ENCODE measurements at places on chromosomes 3 and 15.
A peak's percentile ranks its signal among the peaks of the same experiment; 100 is the strongest.

GRCh38 chr3:147713234-147714133, 304.3 kb downstream of the ZIC1 start:
- DNase-seq: no peak

DNA sequence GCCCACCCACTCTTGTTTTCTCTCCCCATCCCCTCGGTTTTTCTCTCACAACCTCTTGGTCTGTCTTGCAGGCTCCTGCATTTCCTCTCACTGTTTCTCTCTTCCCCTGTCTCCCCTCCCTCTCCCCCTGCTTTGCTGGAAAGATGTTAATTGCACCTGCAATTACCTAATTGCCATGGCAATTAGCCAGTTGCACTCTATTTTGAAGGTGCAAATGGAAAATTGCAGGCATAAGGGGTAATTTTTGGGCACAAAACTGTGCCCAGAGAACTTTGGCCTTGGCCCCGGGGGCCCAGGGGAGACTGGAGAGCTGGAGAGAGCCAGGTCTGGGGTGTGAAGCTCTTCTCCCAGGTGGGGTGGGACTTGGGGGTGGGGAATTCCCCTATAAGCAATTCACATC, 164.5 kb upstream of the TLE3 start:
- no peak for DNase-seq

DNA sequence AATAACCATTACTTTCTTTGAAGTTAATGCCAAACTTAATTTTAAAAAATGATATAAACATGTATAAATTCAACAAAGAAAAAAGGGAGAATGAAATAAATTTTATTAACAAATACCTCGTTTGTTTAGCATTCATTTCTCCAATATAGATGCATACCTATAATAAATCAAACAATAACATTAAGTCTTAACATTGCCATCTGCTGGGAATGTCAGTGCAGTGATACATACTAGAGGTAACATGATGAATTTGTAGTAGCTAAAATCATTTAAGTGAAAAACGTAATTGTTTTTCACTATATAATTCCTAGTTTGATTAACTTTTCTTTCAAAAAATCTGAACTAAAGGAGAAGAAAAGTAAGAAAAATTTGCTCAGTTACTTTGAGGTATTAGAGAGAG, 340.2 kb upstream of the CBLB start:
- no peak for DNase-seq

GRCh38 chr3:184351511-184352148, 9.8 kb downstream of the CLCN2 start:
- peak; percentile 20 for DNase-seq

DNA sequence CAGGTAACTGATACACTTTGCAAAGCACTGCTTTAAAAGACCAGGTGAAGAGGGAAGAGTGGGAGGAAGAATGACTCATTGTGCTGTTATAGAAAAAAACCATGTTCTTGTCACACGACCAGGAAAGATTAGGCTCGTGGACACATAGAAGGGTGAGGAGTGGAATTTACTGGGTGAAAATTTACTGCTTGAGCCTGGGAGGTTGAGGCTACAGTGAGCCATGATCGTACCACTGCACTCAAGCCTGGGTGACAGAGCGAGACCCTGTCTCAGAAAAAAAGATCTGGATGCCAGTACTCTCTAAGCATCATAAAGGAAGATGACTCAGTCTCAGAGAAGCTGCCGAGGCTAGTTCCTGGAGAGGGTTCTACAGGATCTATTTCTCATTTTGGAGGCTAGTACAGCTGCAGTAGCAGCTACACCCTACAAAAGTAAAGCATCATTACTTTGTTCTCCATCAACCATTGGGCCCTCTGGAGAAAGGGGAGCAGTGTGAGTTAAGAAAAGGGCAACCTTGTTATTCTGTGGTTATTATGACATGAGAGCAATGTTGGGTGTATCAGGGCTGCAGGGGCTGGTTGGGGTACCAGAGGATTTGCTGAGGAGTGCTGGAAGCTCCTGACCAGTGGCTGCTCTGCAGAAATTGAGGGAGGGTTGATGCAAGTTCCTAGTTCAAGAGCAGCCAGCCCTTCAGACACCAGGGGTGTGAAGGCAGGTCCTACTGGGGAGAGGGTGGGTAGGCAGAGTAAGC, 75.4 kb downstream of the CMTM8 start:
- DNase-seq: no peak

GRCh38 chr3:124298951-124299350, 307.0 kb upstream of the ROPN1 start:
- peak; percentile 47 for DNase-seq

GRCh38 chr15:58477170-58477569, 45.4 kb downstream of the LIPC start:
- no peak for DNase-seq

GRCh38 chr15:40743921-40744814, 10.9 kb downstream of the RMDN3 start:
- no peak for DNase-seq

- DNase-seq: peak; percentile 9
Observed at GRCh38 chr3:128324911-128325592, 141.6 kb downstream of the DNAJB8 start.

GRCh38 chr3:119635719-119636118, 24.7 kb downstream of the POPDC2 start:
- no peak for DNase-seq

GRCh38 chr3:72237679-72238009, 452.7 kb upstream of the PROK2 start:
- DNase-seq: no peak

- no peak for DNase-seq
Observed at GRCh38 chr3:189393598-189393997, 221.8 kb downstream of the TPRG1 start.

GRCh38 chr3:117874028-117874690, 1160.5 kb downstream of the IGSF11 start:
- DNase-seq: no peak

DNA sequence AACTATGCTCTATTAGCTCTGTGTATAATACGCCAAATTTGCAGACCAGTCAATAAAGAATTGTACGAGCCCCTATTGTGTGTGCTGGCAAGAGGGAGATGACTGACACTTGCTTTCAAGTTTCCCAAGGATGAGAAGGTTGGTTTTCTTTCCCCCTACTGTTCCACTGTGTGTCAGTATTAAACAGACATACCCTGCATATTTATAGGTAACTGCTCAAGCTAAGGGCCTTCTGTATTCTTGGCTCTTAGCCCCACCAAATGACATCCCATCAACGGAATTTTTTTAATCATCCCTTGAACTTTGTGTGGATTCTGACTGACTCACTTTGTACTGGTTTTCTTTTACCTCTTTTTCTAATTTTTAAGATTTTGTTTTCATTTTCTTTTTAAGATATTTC, 60.6 kb upstream of the GYG1 start:
- DNase-seq: no peak

GRCh38 chr3:107117156-107117555, 260.1 kb upstream of the CCDC54 start:
- DNase-seq: no peak

DNA sequence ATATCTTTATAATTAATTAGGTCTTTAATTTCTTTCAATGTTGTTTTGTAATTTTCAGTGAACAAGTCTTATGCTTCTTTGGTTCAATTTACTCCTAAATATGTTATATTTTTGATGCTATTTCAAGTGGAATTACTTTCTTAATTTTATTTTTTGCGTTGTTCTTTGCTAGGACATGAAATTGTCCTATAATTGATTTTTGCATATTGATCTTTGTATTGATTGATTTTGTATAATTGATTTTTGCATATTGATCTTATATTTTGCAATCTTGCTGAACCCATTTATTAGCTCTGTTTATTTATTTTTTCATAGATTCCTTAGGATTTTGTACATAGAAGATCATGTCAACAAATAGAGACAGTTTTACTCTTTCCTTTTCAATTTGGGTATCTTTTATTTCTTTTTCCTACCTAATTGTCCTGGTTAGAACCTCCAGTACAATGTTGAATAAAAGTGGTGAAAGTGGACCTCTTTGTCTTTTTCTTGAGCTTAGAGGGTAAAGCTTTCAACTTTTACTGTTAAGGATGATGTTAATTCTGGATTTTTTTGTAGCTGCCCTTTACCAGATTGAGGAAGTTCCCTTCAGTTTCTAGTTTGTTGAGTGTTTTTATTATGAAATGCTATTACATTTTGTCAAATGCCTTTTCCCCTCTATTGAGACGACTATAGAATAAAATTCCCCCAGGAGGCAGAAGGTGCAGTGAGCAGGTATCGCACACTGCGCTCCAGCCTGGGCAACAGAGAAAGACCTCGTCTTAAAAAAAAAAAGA, 36.8 kb upstream of the CCDC50 start:
- no peak for DNase-seq

- peak; percentile 63 for DNase-seq
Observed at GRCh38 chr15:85543741-85544155, 163.3 kb downstream of the AKAP13 start.

- DNase-seq: no peak
Observed at GRCh38 chr3:37953707-37954394, 36.7 kb upstream of the VILL start.

DNA sequence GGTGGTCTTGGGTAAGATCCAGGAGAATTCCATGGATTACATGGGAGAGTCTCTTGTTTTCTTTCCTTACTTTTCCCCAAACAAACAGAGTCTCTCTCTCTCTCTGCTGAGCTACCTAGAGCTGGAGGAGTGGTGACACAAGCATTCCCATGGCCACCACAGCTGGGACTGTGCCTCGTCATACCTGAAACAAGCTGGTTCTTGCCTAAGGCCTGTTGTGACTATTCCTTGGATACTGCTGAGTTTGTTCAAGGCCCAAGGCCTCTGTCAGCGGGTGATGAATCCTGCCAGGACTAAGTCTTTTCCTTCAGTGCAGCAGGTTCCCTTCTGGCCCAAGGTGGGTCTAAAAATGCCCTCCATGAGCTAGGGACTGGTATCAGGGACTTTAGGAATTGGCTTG, 378.1 kb upstream of the ZNF385D start:
- DNase-seq: no peak

DNA sequence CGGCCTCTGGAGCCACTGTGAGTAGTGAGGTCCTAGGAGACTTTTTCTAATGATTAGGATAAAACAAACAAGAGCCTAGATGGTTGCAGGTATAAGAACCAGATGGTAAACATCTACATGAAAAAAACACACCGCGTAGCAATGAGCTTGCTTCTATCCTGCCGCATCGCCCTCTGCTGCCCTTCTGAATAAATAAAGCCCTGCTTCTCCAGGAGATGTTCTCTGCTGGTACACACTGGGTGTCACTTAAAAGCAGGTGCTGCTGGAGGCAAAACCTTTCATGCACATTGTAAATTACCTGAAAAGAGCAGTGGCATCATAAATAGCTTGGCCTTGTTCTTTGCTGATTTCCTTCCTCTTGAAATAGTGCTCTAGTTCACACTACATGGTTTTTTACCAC, 164.4 kb upstream of the TOPAZ1 start:
- no peak for DNase-seq

- no peak for DNase-seq
Observed at GRCh38 chr3:184384342-184384741, 4.5 kb downstream of the CHRD start.

DNA sequence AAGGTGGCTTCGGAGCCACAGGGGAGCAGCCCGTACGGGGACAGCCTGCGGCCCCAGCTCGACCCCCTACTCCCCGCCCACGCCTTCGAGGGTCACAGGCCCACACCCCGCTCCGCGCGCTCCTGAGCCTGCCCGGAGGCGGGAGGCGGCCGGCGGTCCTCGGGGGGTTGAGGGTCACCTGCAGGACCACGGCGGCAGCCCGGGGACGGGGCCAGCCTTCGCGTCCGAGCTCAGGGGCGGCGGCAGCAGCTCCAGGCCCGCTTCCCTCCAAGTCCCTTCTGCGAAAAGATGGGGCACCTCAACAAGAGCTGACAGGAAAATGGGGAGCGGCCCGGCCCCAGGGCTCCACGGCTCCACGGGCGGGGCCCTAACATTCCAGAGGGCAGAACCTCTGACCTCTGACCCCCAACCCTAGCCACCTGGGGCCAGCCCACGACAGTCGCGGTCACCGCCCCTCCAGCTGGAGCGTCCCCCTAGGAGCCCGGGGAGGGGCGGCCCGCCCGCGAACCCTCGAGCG, 428 bp downstream of the LYSMD4 start:
- DNase-seq: no peak

DNA sequence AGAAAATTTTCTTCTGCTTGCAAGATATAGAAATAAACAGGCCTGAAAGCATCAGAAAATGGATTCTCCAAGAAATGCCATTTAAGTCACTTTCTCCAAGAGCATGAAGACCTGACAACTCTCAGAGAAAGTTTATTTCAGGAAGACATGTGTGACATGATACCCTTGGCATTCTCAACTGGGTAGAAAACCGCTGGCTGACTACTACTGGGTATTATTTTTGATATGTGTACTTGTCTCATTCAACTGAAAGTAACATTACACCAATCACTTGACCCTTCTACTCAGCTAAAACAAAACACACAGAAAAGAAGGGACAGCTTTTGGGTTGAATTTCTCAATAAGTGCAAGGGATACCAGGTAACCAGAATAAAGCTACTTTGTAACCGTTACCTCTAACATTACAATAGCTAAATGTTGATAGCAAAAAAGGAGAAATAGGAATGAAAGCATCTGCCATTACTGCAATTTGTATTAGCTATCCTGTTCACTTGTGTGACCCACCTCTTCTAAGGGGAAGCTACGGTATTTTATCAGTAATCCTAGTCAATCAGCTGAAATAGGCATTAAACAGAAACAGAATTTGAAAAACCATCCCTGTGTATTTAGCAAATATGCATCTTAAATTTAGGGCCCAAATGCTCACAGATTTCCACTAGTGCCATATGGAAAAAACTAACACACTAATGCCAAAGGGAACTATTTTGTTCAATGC, 7.3 kb downstream of the TRA2B start:
- no peak for DNase-seq

DNA sequence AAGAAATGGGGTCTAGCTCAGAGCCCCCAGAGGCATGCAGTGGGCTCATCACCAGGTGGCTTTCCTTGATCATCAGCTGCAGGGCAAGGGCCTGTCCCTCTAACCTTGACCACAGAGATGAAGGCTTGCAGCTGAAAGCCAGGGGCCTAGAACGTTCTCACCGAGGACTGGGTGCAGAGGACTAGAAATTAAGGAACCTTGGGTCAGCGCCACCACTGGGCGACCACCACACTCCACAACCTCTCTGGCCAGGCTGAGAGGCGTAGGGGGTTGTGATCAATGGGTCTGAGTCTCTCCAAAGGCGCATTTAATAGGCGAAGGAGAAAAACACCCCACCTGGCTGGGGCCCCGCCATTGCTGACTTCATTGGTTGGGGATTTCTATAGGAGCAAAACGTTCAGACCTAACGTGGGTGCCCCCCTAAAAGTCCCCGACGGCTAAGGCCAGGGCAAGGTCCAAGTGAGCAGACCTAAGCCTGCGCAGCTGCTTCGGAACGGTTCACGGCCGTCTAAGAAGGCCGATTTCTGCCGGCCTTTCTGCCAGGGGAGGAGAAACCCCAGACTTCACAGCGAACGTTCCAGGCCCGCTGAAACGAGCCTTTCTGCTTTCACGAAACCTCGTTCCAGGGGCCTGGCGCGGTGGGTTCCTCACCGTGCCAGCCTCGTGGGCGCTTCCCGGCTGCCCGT, 915 bp downstream of the BCL2L10 start:
- no peak for DNase-seq
